Liver (tissue), 10 donors: ENCODE measurements at places on chromosomes 7 and 10.
A peak's percentile ranks its signal among the peaks of the same experiment; 100 is the strongest.

DNA sequence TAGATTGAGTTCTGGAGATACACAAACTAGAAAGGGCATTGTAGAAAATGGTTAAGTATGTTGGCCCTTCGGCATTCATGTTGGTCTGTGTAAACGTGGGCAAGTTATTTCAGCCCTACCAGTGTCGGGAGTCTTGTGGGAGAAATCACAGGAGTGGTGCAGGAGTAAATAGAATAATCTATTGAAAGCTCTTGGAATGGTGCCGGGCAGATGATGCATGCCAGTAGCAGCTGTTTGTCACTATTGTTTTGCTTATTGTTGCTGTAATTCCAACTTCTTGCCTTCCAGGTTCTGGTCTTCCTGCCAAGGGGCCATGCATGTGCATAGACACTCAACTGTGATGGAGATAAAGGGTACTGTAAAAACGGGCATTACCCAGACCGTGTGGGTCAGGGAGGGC is 259.4 kb downstream of the CAMK1D start:
- no peak for DNase-seq

DNA sequence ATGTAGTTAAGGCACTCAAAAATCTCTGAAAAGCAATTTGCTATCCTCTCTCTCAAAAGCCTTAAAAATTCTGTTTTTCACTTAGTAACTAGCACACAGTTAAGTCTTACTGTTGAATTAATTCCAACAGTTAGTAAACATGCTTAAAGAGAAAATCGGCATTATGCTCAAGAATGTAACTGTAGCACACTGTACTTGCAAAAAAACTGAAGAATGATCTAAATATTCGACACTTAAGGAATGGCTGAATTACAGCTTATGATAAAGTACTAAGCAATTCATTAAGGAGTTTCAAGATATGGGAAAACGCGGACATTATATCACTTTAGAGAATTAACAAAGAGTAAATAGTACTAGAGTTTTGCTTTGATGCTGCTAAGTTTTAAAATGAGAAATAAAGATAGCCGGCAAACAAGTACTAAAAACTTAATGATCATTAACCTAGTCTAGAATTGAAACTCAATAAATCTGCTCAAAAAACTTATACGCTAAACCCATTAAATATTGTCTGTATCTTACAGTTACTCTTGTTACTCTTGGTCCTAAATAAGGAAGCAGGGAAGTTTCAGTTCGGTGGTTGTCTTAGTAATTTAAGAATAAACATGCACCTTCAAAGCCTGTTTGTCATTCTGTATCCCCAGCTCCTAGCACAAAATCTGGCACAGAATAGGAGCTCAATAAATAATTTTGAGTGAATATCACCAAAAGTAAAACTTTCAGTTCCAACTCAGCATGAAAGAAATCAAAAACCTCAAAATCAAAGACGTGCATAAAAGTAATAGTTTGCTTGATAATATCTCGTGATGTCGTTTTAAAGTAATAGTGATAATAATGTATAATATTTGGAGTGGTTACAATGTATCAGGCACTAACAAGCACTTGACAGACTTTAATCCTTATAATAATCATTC is 1.2 kb downstream of the TRDMT1 start:
- no peak for DNase-seq

- no peak for DNase-seq
Measured at GRCh38 chr10:11213137-11213536, 195.5 kb downstream of the CELF2 start.

DNA sequence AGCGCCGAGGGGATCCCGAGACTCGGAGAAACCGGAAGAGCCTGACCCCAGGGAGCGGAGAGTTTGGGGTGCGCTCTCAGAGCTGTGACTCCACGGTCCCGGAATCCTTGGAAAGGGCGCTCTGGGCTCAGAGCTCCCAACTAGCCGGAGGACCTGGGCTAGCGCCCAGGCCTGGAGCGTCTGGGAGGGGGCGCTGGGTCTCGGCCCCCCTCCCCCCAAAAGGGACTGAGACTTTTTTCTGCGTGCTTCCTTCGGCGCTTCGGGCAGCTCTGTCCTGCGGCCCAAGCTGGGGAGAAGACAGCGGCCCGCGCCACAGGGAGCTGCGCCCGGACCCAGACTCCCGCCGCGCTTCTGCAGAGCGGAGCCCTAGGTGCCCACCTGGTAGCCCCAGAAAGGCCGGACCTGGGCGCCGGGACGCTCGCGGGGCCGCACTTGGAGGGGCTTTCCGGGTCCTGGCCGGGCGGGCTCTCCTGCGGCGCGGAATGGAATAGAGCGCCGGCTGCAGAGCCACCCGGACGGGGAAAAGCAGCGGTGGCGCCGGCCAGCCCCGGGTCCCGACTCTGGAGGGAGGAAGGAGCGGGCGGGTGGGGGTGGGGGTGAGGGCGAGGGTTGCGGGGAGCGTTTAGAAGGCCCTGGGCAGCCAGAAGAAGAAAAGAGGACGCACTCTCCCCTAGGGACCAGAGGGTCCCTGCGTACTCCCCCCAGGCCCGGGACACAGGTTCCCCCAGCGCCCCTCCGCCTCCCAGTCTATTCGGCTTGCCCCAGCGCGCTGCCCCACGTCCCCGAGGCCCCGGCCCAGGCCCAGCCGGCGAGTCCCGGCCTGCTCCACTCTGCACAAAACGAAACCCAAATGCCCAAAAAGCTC is 4.7 kb downstream of the ZNF503 start:
- no peak for DNase-seq

GRCh38 chr10:107619139-107619538 is 454.6 kb upstream of the SORCS1 start:
- no peak for DNase-seq

DNA sequence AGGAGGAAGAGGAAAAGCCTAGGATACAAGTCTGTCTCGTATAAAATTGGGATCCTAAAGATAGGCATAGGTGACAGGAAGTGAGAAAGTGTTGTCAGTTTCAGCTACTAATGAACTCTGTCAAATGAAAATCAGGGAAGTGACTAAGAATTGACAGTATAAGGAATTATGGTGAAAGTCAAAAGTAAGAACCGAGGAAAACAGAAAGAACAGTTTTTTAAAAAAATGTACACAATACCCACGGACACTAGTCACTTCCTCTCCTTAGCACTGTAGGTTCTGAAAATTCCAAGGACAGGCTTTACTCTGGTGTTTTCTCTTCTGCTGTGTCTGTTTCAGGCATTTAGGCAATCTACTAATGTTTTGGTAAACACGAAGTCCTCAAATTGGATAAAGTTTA is 42.3 kb downstream of the ATAD1 start:
- DNase-seq: no peak

DNA sequence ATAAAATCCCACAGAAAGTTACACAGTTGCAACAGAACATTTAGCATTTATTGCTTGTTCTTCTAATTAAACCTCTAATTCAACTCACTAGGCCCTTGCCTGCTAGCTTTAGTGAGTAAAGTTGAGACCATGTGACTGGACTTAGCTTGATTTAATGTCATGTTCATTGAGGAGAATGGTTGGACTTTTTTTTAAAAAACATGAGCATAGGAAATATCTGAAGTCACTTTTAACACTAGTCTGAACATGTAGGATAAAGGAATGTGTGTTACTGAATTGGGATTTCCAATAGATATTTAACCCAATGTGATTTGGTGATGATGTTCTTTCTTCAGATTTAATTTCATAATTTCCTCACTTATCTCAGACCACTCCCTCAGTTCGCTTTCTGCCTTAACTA is 24.6 kb upstream of the GLCCI1 start:
- DNase-seq: no peak

GRCh38 chr10:43731486-43731885 is 82.8 kb upstream of the ZNF32 start:
- no peak for DNase-seq

GRCh38 chr10:103765981-103766380 is 89.4 kb downstream of the SH3PXD2A start:
- no peak for DNase-seq

DNA sequence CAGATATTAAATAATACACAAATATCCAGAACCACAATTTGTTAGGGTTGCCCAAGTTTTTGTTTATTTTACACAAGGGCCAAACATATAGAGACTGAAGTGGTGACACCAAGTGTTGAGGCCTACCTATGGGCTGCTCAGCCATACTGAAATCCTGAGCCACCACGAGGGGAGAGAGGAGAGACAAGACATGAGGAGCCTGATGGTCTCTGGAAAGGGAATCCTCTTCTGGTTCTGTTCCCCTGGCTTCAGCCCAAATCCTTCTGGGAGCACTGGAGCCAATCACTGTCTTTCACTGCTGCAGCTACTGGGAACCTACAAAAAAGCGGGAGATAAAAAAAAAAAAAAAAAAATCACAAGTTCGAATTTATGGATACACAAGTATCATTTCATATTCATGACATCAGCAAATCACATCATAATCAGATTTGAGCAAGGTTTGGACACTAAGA is 1.9 kb downstream of the SKIDA1 start:
- DNase-seq: no peak

GRCh38 chr10:15585303-15585715 is 134.4 kb downstream of the ITGA8 start:
- peak; percentile 61 for DNase-seq

DNA sequence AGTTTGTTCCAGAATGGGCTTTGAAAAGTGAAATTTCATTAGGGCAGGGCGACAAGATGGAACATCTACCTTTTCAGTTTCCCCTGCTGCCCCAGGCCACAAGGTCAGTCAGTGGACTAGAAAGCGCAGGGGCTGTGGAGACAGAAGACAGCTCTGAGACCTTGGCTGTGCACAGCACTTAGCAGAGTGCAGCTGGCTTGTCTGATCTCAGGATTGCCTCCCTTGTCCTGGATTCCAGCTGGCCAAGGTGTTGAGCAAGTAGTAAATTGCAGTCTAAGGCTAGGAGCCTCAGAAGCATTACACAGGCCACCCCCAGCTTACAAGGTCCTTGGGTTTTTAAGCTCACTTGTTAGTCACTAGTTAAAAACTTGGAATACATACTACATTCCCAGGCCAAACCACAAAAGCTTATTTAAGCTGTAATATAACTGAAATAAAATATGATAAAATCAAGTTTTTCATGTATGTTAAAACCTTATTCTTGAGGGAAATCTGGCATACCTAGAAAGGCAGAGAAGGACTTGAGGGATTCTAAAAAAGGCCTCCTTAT is 67.3 kb upstream of the NPY start:
- no peak for DNase-seq

GRCh38 chr7:99008921-99009530 is 130.7 kb downstream of the TRRAP start:
- DNase-seq: no peak

GRCh38 chr10:78348411-78349164 is 314.9 kb downstream of the RPS24 start:
- no peak for DNase-seq

- DNase-seq: no peak
Measured at GRCh38 chr7:114931656-114932011, 9.7 kb downstream of the MDFIC start.

DNA sequence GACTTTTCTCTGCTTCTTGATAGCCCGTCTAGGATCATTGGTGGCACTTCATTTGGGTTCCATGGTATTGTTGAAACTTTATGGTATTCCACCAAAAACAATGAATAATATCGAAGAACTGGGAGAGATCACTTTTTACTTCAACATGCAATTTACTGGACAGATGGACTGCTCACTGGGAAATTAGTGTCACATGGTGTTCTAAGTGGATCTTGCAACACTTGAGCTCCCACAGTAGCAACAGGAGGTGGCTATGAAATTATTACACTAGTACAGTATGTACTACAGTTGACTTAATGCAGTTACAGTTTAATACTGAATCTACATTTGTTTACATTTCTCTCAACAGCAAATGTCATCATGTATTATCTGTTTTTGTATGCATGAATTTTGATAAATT is 997.3 kb downstream of the REEP3 start:
- no peak for DNase-seq

GRCh38 chr7:138248609-138249008 is 172.3 kb downstream of the AKR1D1 start:
- no peak for DNase-seq

GRCh38 chr10:33664070-33664469 is 329.6 kb upstream of the NRP1 start:
- DNase-seq: no peak

DNA sequence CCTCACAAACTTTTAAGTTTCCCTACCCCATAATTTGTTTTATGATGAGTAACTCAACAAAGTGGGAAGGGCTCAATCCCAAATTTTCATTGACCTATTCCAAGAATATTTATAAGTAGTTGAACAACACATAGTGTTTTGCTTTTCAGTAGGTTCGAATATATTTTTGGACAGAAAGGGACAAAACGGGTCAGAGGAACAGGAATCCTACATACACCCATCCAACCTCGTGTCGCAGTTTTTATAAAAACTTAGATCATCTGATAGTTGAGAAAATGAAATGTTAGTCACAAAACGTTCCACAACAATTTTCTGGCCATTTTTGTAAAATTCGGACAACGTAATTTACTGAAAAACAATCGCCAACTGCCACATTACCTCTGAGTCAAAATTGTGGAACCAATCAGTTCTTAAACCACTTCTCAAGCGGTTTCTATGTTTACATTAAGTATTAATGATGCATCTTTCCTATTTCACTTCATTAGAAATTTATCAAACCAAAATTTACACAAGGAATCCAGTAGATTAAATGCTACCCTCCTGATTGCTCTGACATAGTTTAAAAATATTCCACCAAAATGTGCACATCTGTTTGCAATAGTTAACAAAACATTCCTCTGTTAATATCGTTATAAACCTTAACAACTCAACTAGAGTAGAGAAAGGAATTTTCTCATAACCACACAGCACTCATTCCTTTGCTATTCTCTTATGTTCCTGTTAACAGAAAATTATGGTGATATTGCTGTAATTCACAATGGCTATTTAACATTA is 6.3 kb downstream of the WNT16 start:
- no peak for DNase-seq

- no peak for DNase-seq
Measured at GRCh38 chr10:123157210-123157609, 3.0 kb downstream of the BUB3 start.

- no peak for DNase-seq
Measured at GRCh38 chr7:148914208-148914777, 30.2 kb upstream of the EZH2 start.

DNA sequence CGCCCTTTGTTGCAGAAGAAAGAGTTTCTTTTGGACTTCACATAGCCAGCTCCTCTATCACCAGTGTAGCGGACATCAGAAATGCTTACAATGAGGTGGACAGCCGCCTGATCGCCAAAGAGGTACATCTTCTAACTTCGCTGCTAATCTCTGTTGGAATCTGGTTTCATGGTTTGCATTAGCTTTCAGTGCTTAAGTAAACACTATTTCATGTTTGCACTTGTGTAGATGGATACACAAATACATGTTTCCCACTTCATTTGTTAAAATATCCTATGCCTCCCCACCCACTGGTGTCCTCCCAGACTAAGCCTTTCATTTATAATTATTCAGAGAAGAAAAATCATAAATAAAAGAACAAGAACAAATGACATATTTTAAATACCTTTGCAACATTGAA is 103.9 kb downstream of the WDFY4 start:
- DNase-seq: no peak

GRCh38 chr10:5064656-5065055 is 29.6 kb upstream of the AKR1C3 start:
- no peak for DNase-seq

DNA sequence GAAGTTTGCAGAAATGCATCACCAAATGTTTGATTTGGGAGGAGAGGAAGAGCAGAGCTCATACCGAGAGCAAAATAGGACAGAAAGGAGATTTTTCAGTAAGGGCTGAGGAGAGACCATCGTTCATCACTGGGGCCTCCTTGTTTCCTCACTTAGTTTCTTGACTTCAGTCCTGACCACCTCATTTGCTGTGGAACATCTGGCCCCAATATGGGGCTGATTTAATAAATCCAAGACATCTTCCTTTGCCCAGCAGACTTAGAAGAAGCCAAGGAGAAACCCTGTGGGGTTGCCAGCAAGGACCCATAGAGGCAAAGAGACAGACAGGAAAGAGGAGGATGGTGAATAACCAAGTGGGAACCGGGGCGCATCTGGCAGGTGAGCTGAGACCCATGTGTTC is 60.4 kb downstream of the CHST3 start:
- no peak for DNase-seq
